B cell (primary cell): ENCODE measurements at places on chromosomes 11 and 22. TPM values are rescaled to one million over a fixed set of nuclear protein-coding genes. Genes with fewer than 3 reads are reported as not detected.

Gene SLC17A6
- not detected in 2 replicates for polyA plus RNA-seq

Gene UNC93B1
- 308 and 342 TPM in 2 replicates for polyA plus RNA-seq

DNA sequence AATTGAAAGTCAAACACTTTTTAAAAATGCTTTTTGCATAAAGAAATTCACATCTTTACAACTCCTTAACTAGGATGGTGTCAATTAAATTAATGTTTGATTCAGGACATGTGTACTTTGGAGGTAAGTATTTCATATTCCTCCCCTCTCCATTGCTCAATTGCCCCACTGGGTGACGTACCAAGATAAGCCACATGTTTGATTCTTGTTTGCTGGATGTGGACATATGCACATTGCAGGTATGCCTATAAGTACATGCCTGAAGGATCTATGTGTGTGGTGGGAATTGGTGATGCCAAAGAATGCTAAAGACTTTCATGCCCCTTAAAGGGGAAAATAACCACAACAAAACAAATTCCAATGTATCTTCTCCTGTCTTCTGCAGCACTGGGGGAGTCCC is 5.8 kb downstream of the CD44 start:
- no peak overlapping the region for H3K4me3 ChIP-seq
- no peaks in the 10 kb centered on the region for H3K27me3 ChIP-seq
- H3K36me3 ChIP-seq = no peaks in the 10 kb centered on the region
- peaks cover 96% of the 10 kb centered on the region for H3K4me1 ChIP-seq

GRCh38 chr22:45584121-45584570 is 81.5 kb downstream of the FBLN1 start:
- DNase-seq = no peak
- no peak overlapping the region for H3K4me3 ChIP-seq
- no peak overlapping the region for H3K27ac ChIP-seq
- peaks cover 14% of the 10 kb centered on the region for H3K4me1 ChIP-seq

DNA sequence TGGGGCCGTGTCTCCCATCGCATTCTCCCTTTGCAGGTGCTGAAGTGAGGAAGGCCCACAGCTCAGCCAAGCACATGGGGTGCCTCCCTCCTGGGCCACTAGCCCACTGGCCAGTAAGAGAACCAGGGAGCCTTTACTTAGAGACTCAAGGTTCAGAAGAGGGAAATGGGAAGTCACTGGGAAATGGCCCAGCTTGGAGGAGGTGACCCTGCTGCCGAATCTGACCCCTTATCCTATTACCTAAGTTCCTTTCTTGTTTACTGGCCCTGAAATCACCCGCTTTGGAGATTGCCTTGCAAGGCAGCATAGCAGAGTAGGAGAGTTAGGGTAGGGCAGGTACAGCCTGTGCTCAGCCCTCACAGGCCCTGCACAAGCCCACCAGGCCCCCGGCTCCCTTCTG is 24.4 kb downstream of the UPB1 start:
- no peak overlapping the region for H3K27ac ChIP-seq
- peaks cover 2% of the 10 kb centered on the region for H3K27me3 ChIP-seq
- no peak overlapping the region for H3K4me3 ChIP-seq

DNA sequence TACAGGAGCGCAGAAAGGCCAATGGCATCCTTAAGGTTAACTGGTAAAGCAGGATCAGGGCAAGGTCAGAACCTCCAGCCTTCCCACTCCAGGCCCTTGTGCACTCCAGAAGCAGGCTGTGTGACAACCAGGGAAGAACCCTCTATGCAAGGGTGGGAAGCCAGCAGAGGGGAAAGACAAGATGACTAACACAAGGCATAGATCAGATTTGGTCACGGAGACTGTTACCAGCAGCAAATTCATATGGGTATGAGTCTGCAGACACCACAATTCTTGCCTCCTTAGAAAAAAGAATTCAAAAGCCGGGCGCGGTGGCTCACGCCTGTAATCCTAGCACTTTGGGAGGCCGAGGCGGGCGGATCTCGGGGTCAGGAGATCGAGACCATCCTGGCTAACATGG is 39.8 kb upstream of the MTNR1B start:
- H3K36me3 ChIP-seq = no peaks in the 10 kb centered on the region
- H3K27me3 ChIP-seq = no peaks in the 10 kb centered on the region
- no peak for DNase-seq
- H3K4me3 ChIP-seq = no peak overlapping the region
- no peaks in the 10 kb centered on the region for H3K4me1 ChIP-seq
- no peak overlapping the region for H3K27ac ChIP-seq

GRCh38 chr22:21632237-21632895 is at the start of gene CCDC116:
Gene CCDC116, plus strand, starts transcription at chr22:21632760. Its CDS starts 422 bp downstream, at chr22:21633182.
- no peak within 1 kb of the TSS for H3K27ac ChIP-seq
- H3K36me3 ChIP-seq = no peaks in the 10 kb centered on the region
- peaks cover 29% of the 10 kb centered on the region for H3K4me1 ChIP-seq
- no peaks in the 10 kb centered on the region for H3K27me3 ChIP-seq

GRCh38 chr11:61331651-61332050 is 1.3 kb downstream of the DDB1 start:
- peak overlapping the region; percentile 0 for H3K4me3 ChIP-seq
- DNase-seq = no peak
- H3K4me1 ChIP-seq = peaks cover 30% of the 10 kb centered on the region
- H3K27me3 ChIP-seq = no peaks in the 10 kb centered on the region
- peaks cover 13% of the 10 kb centered on the region for H3K36me3 ChIP-seq

DNA sequence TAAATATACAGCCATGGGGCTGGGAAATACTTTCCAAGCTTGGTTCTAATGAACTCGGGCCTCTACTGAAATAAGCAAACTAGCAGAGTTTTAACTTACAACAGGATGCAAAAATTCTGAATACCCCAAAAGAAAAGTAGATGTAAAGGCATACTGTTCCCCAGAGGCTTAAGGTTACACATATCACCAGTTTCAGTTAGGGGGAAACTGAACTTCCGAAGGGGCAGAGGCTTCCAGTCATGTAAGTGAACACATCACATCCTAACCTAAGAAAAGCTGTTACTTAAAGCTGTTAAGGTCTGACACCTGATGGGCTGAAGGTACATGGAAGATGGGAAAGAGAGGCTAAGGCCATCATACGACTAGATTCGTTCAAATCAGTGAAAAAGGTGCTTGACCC is 2.3 kb downstream of the GAB2 start:
- H3K4me3 ChIP-seq = no peak overlapping the region
- no peaks in the 10 kb centered on the region for H3K36me3 ChIP-seq
- H3K27me3 ChIP-seq = no peaks in the 10 kb centered on the region
- peak; percentile 35 for DNase-seq
- H3K4me1 ChIP-seq = peaks cover 48% of the 10 kb centered on the region
- no peak overlapping the region for H3K27ac ChIP-seq
